Activated CD8-positive, alpha-beta memory T cell treated with anti-CD3 and anti-CD28 coated beads, Interleukin-2, amount 50 U/mL, for 48 hours (primary cell): ENCODE measurements at places on chromosomes 1 and 21.

GRCh38 chr1:175576865-175577264 lies 166.5 kb downstream of the TNR start:
- DNase-seq: no peak

GRCh38 chr1:203603940-203604591 lies 22.6 kb upstream of the ATP2B4 start:
- DNase-seq: no peak

GRCh38 chr1:184556665-184557064 lies 169.8 kb downstream of the C1orf21 start:
- no peak for DNase-seq

GRCh38 chr1:58779801-58780382 lies 4.0 kb downstream of the JUN start:
- DNase-seq: no peak

GRCh38 chr1:6342056-6342455 lies 51.5 kb downstream of the ACOT7 start:
- DNase-seq: no peak

DNA sequence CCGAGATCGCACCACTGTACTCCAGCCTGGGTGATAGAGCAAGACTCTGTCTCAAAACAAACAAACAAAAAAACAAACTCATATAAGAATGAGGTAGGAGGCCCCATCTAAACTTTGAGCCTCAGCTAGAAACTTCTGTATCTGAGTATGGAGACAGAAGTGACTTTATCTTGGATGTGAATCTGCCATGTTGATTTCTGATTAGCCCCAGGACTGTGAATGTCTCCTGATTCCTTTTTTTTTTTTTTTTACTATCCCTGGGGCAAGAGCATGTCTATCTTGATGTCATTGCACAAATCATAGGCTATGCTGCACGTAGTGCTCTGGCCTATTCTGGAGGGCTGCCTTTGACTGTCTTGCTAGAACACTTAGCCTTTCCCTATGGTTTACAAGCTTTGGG lies 211.0 kb downstream of the PTPRU start:
- DNase-seq: no peak

GRCh38 chr1:147837964-147838292 lies 64.7 kb upstream of the GJA8 start:
- DNase-seq: no peak

DNA sequence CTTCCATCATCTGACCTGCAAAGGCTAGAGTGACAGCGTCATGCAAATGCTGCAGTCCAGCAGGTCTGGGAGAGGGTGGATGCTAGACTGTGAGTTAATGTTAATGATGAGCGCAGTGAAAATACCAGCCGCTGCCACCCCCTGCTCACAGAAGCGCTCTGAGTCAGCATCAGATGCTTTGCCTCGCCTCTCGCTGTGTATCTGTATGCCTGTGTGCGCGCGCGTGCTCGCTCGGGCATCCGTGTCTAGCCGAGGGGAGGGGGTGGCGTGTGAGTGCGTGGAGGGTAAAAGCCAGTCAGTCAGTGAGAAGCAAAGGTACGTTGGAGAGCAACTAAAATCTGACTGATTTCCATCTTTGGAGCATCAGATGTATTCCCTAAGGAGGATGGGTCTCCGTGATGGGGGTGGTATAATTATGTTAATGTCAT lies 858.7 kb downstream of the USP25 start:
- no peak for DNase-seq

GRCh38 chr1:53615101-53615500 lies 123.9 kb downstream of the GLIS1 start:
- DNase-seq: peak; percentile 8

GRCh38 chr1:162381383-162381782 lies at the start of gene C1orf226:
Gene C1orf226 (plus strand): TSS chr1:162381728. CDS start chr1:162381902, 174 bp downstream.
- no peak for DNase-seq

- no peak for DNase-seq
Measured at GRCh38 chr1:213416461-213417224, 365.6 kb downstream of the RPS6KC1 start.
